ENCODE measurements at places on chromosomes 4 and X. TPM values are rescaled to one million over a fixed set of nuclear protein-coding genes. Genes with fewer than 3 reads are reported as not detected.
A peak's percentile ranks its signal among the peaks of the same experiment; 100 is the strongest.

Gene MAGEA6
- total RNA-seq: not detected

Gene MTHFD2L
- total RNA-seq: 13.8 TPM

Gene SSX4
- not detected for total RNA-seq

Gene SLC10A6
- 1.1 TPM for total RNA-seq

Gene GUCY1A1
- 254 TPM for total RNA-seq

Gene IL21
- total RNA-seq: not detected

Gene GIMD1
- not detected for total RNA-seq

Gene CISD2
- total RNA-seq: 11.8 TPM

Gene MAGEB3
- not detected for total RNA-seq

Gene CYTL1
- 3.6 TPM for total RNA-seq

DNA sequence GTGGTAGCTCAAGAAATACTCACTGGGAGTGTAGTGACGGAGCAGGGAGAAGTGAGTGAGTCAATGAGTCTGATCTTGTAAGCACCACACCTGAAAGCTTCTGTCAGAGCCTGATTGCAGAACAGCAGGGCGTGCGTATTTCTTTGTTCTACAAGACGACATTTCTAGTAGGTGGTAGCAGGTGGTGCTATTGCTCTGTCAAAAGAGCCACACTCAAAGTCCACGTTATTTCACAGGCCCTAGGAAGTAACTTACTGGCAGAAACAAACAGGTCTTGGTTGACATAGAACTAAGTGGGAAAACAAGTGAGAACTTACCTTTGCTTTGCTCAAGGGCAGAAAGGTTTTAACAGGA, 46.4 kb upstream of the SPRY1 start:
- no peak for DNase-seq
- no peak overlapping the region for H3K4me3 ChIP-seq
- peaks cover 19% of the 10 kb centered on the region for H3K4me1 ChIP-seq
- no peaks in the 10 kb centered on the region for H3K27me3 ChIP-seq

DNA sequence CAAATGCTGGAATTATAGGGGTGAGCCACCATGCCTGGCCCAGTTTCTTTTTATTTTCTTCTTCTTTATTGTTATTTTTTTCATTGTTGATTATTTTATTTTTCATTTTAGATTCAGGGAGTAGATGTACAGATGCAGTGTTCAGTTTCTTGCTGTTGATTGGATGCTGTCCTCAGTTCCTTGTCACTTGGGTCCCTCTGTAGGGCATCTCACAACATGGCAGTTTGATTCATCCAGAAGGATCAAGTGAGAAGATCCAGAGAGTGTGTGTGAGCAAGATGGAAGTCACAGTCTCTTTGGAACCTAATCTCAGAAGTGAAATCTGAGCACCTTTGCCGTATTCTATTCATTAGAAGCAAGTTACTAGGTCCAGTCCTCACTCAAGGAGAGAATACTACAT, 20.9 kb downstream of the HMGB3 start:
- H3K27me3 ChIP-seq: no peaks in the 10 kb centered on the region
- no peak overlapping the region for H3K27ac ChIP-seq
- H3K36me3 ChIP-seq: no peaks in the 10 kb centered on the region
- DNase-seq: no peak
- no peak overlapping the region for H3K4me3 ChIP-seq
- H3K4me1 ChIP-seq: no peaks in the 10 kb centered on the region

- H3K36me3 ChIP-seq: no peaks in the 10 kb centered on the region
- no peaks in the 10 kb centered on the region for H3K4me1 ChIP-seq
- H3K27me3 ChIP-seq: no peaks in the 10 kb centered on the region
- no peak for DNase-seq
These were observed 200.0 kb downstream of the PDHA2 start for GRCh38 chr4:96039803-96040436.

GRCh38 chrX:331151-331824, 12.7 kb upstream of the GTPBP6 start:
- peaks cover 10% of the 10 kb centered on the region for H3K4me1 ChIP-seq
- H3K4me3 ChIP-seq: no peak overlapping the region
- H3K27ac ChIP-seq: no peak overlapping the region
- H3K27me3 ChIP-seq: peaks cover 21% of the 10 kb centered on the region
- peak; percentile 62 for DNase-seq
- no peaks in the 10 kb centered on the region for H3K36me3 ChIP-seq

GRCh38 chrX:45400027-45400779, 199.5 kb upstream of the DIPK2B start:
- H3K4me1 ChIP-seq: peaks cover 8% of the 10 kb centered on the region
- H3K36me3 ChIP-seq: no peaks in the 10 kb centered on the region
- no peak overlapping the region for H3K4me3 ChIP-seq

DNA sequence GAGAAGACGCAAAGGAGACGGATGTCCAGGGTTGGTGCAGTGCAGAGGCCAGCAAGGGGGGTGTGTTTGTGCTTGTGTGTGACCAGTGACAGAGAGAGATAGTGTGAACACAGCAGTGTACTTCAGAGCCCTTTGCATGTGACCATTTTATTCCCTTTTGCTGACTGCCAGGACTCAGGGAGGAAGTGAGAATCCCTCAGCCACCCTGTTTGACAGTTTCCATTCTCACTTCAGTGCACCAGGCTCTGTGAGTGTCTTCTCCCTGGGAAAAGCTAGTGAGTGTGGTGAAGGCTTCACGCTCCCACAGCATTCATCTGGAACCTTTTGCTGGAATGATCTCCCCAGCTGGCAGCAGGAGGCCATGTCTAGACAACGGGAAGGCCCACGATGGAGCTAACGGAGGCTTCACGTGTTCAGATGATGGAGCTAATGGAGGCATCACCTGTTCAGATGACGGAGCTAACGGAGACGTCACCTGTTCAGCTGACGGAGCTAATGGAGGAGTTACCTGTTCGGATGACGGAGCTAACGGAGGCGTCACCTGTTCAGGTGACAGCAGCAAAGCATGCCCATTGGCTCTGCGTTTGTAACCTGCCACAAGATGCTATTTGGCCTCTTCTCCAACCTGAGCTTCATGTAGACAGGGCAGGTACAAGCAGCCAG, 195.4 kb downstream of the AFAP1 start:
- H3K36me3 ChIP-seq: no peaks in the 10 kb centered on the region
- peaks cover 16% of the 10 kb centered on the region for H3K4me1 ChIP-seq
- H3K4me3 ChIP-seq: no peak overlapping the region
- H3K27me3 ChIP-seq: no peaks in the 10 kb centered on the region
- no peak overlapping the region for H3K27ac ChIP-seq

DNA sequence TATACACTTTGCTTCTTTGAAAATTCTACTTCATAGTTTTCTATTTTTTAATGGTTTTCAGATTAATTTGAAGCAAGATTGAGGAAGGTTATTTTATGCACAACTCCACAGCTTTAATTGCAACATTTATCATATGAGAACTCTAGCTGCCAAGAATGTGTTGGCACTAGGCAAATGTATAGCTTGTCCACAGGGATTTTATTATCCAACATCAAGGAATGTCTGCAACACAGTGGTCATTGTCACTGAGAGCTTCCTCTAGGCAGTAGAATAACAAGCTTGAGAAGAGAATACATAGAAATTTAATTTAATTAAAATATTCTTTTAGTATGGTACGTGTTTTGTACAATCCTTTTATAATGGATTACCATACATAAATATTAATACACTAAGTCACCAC, 1600.8 kb downstream of the ARAP2 start:
- DNase-seq: no peak
- H3K4me1 ChIP-seq: no peaks in the 10 kb centered on the region
- H3K36me3 ChIP-seq: no peaks in the 10 kb centered on the region
- H3K27me3 ChIP-seq: no peaks in the 10 kb centered on the region

GRCh38 chr4:144721994-144722393, 76.0 kb downstream of the HHIP start:
- H3K36me3 ChIP-seq: no peaks in the 10 kb centered on the region
- no peaks in the 10 kb centered on the region for H3K4me1 ChIP-seq
- no peak overlapping the region for H3K27ac ChIP-seq
- H3K4me3 ChIP-seq: no peak overlapping the region
- no peak for DNase-seq

- H3K36me3 ChIP-seq: no peaks in the 10 kb centered on the region
- no peak overlapping the region for H3K4me3 ChIP-seq
- H3K27ac ChIP-seq: peak overlapping the region; percentile 79
These were observed 19.7 kb downstream of the GAB3 start for GRCh38 chrX:154731184-154731583.

DNA sequence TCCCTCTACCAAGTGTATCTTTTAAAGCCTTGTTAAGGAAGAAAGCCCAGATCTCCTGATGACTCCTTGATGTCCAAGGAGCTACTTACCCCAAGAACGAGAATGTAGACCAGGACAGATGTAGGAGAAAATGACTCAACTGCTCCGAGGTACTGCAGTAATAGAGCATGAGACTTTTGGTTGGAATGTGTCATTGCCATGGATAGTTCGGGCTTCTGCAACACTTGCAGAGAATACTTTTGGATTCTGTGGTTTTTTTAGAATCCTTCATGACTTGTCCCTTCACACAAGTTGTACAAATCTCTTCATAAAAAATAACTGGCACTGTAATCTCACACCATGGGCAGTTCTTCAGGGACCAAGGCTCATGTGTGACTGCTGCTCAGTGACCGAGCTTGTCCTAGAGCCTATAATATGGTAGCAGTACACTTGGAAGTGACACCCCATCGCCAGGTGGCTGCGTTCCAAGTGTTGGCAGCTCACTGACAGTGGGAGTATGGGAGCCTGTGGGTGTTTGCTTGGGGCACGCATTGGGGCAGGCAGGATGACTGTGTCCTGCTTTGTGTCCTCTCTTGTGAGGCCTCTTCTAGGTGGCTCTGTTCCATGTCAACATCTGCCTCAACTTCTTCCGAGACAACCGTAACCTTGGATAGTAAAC, 87.9 kb upstream of the WDR1 start:
- DNase-seq: no peak
- H3K4me1 ChIP-seq: no peaks in the 10 kb centered on the region
- H3K36me3 ChIP-seq: no peaks in the 10 kb centered on the region
- no peak overlapping the region for H3K4me3 ChIP-seq
- no peak overlapping the region for H3K27ac ChIP-seq

GRCh38 chrX:92247076-92247475, 467.9 kb downstream of the PCDH11X start:
- H3K36me3 ChIP-seq: no peaks in the 10 kb centered on the region
- H3K27ac ChIP-seq: no peak overlapping the region
- no peak overlapping the region for H3K4me3 ChIP-seq
- no peaks in the 10 kb centered on the region for H3K4me1 ChIP-seq

- no peaks in the 10 kb centered on the region for H3K36me3 ChIP-seq
- no peaks in the 10 kb centered on the region for H3K4me1 ChIP-seq
- no peaks in the 10 kb centered on the region for H3K27me3 ChIP-seq
- no peak overlapping the region for H3K27ac ChIP-seq
- no peak for DNase-seq
These were observed 76.8 kb downstream of the ENOX2 start for GRCh38 chrX:130826249-130826648.

GRCh38 chrX:40094900-40095582, 2.7 kb downstream of the BCOR start:
- no peak for DNase-seq
- peaks cover 21% of the 10 kb centered on the region for H3K27me3 ChIP-seq
- peaks cover 28% of the 10 kb centered on the region for H3K4me1 ChIP-seq
- H3K27ac ChIP-seq: peak overlapping the region; percentile 95
- H3K36me3 ChIP-seq: no peaks in the 10 kb centered on the region

GRCh38 chr4:24824720-24825119, 29.3 kb downstream of the SOD3 start:
- DNase-seq: no peak
- H3K36me3 ChIP-seq: peaks cover 4% of the 10 kb centered on the region
- no peaks in the 10 kb centered on the region for H3K27me3 ChIP-seq
- no peak overlapping the region for H3K4me3 ChIP-seq
- no peaks in the 10 kb centered on the region for H3K4me1 ChIP-seq

- DNase-seq: no peak
- H3K27me3 ChIP-seq: no peaks in the 10 kb centered on the region
- H3K36me3 ChIP-seq: no peaks in the 10 kb centered on the region
- no peak overlapping the region for H3K4me3 ChIP-seq
- H3K4me1 ChIP-seq: no peaks in the 10 kb centered on the region
These were observed 110.9 kb upstream of the BMP2K start for GRCh38 chr4:78665216-78665770.

DNA sequence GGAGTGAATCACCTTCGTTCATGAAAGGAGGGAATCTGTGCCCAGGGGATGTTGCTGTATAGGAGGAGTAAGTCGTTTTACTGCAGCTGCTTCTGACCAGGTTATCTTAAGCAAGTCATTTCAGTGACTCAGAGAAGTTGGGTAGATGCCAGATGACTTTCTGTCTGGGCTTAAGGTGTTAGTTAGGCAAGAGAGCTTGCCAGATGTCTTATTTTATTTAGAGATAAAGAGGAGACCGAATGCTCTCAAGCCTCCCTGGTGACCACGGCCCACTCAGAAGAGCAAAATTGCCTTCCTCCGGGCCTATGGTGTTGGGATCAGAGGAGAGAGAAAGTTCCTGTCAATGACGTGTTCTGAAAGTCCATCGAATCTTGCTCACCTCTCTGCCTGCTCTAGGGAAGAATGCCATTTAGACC, 16.3 kb upstream of the ZNF827 start:
- H3K4me1 ChIP-seq: no peaks in the 10 kb centered on the region
- H3K27ac ChIP-seq: no peak overlapping the region
- no peak overlapping the region for H3K4me3 ChIP-seq
- H3K27me3 ChIP-seq: no peaks in the 10 kb centered on the region
- no peak for DNase-seq

DNA sequence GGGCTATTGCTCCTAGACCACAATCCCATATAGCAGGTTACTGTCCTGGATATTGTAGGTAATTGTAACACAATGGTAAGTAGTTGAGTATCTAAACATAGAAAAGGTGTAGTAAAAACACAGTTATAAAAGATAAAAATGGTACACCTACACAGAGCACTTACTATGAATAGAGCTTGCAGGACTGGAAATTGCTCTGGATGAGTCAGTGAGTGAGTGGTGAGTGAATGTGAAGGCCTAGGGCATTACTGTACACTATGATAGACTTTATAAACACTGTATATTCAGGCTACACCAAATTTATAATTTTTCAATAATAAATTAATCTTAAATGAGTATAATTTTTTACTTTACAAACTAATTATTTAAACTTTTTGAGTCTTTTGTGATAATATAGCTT, 425.7 kb downstream of the PABPC4L start:
- no peak for DNase-seq
- no peaks in the 10 kb centered on the region for H3K27me3 ChIP-seq
- H3K4me1 ChIP-seq: no peaks in the 10 kb centered on the region
- H3K27ac ChIP-seq: no peak overlapping the region
- H3K4me3 ChIP-seq: no peak overlapping the region

- no peaks in the 10 kb centered on the region for H3K27me3 ChIP-seq
- H3K4me1 ChIP-seq: no peaks in the 10 kb centered on the region
- H3K4me3 ChIP-seq: no peak overlapping the region
These were observed 17.1 kb upstream of the MAP7D3 start for GRCh38 chrX:136268051-136269048.

- H3K27ac ChIP-seq: peak overlapping the region; percentile 82
- H3K4me3 ChIP-seq: peak overlapping the region; percentile 64
- peaks cover 6% of the 10 kb centered on the region for H3K4me1 ChIP-seq
- no peaks in the 10 kb centered on the region for H3K27me3 ChIP-seq
These were observed 7.2 kb downstream of the TIMM17B start for GRCh38 chrX:48890296-48890925.

Measured in sigmoid colon (tissue), 7 donors.